Stimulated activated CD4-positive, alpha-beta T cell treated with anti-CD3 and anti-CD28 coated beads, Interleukin-1b, Interleukin-23, amount 100 ng/mL, for 4 hours (primary cell): ENCODE measurements at places on chromosomes 16 and 17.

GRCh38 chr17:80789356-80789902 is 202.2 kb upstream of the CHMP6 start:
- no peak for DNase-seq

DNA sequence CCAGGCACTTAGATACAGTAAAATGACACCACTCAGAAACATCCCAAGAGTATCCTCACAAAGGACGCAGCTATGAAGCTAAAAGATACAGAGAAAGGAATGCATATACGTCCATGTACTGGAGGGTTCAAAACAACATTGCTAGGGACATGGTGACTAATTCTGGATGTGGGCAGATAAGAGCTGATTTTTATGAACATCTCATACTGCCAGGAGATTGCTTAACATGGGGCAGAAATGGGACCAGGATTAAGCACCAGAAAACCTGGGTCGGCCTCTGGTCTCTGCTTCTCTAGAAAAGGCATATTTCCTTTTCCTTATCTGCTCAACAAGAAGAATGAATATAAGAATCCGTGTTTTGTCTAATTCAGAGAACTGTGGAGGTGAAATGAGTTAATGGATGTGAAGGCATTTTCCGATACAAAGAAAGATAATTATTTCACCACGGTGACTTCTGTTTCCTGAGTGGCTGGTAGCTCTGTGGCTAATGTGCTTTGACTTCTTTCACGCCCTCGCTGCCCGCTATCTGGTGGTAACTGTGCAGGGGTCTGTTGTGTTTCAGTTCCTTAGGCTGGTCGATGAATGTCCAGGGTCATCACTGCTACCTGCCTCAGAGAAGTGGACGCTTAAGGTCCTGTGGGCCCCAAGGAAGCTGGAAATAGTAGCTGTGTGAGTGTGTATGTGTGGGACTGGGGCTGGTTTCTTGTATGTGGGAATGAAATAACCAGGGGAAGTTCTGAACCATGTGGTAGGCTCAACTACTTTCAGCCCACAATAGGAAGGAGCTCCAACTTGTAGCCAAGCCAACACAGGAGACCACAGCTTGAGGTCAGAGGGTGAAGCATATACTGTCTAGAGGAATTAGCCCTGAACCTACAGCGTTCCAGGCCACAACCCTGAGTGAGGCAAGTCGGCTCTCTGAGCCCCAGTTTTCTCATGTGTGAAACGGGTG is 15.8 kb upstream of the CCL5 start:
- no peak for DNase-seq

DNA sequence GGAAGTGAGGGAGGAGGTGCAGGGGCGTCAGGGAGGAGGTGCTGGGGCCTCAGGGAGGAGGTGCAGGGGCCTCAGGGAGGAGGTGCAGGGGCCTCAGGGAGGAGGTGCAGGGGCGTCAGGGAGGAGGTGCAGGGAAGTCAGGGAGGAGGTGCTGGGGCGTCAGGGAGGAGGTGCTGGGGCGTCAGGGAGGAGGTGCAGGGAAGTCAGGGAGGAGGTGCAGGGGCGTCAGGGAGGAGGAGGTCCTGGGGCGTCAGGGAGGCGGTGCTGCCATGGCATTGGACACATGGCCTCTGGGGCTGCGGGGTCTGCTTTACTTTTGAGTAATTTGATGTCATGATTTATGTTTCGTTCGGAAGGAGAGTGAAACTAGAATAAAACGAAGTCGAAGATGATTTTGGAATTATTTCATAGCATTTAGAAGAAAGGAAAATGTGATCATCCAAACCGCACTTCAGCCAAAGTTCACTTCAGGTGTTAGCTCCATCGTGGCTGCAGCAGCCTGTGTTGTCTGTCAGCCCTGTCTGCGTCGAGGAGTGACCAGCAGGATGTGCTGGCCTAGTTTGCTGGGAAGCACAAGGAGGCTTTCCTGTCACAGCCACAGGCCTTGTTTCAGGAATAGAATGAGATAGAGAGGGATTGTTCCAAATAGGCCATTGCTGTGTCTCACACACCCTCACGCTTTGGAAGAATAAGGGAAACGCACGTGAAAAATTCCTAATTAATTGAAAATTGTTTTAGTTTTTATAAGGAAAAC is 42.8 kb downstream of the RAB11FIP3 start:
- no peak for DNase-seq

DNA sequence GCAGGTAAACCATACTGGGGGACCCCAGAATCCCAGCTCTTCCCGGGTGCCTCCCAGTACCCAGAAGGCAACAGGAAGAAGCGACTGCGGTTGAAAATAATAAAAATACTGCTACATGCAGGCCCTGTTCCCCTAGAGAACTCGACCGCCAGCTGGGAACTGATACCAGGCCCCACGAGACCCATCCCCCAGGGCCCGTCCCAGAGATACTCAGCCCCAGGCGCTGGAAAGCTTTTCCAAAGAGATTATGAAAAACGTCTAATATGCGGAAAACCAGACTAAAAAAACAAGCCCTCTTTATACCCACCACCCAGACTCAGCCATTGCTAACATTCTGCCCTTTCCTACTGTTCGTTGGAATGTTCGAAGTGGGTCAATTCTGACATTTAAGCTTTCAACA is 12.9 kb upstream of the MEAK7 start:
- no peak for DNase-seq

- no peak for DNase-seq
Measured at GRCh38 chr17:73071066-73071999, 21.2 kb downstream of the SLC39A11 start.

- no peak for DNase-seq
Measured at GRCh38 chr17:69478916-69479315, 64.4 kb downstream of the MAP2K6 start.

DNA sequence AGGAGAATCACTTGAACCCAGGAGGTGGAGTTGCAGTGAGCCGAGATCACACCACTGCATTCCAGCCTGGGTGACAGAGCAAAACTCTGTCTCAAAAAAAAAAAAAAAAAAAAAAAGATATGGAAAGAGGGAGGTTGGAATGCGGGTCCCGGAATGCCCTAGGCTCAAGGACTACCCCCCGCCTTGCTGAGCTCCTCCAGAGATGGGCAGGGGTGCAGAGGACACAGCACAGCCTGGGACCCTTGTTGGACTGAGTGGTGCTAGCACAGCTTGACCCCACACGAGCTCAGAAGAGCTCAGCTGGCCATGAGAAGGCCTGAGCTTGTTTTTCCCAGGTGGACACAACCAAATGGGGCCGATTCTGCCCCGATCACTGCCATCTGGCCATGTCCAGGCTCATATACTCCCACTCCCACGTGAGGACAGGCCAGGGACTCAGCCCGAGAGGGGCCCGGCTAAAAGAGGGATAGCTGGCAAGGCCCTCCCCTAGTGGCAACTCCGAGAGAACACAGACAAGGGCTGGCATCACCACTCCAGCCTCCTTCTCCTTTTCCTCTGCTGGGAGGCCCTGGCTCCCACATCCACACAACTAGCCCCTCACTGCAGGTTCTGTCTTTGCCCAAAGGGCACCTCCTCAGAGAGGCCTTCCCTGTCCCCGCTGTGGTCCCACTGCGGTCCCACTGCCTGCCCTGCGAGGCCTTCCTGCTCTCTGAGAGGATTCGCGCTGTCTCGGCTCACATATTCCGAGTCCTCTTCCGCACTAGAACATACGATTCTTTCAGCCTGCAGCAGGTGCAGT is 11.0 kb downstream of the SGCA start:
- DNase-seq = no peak

DNA sequence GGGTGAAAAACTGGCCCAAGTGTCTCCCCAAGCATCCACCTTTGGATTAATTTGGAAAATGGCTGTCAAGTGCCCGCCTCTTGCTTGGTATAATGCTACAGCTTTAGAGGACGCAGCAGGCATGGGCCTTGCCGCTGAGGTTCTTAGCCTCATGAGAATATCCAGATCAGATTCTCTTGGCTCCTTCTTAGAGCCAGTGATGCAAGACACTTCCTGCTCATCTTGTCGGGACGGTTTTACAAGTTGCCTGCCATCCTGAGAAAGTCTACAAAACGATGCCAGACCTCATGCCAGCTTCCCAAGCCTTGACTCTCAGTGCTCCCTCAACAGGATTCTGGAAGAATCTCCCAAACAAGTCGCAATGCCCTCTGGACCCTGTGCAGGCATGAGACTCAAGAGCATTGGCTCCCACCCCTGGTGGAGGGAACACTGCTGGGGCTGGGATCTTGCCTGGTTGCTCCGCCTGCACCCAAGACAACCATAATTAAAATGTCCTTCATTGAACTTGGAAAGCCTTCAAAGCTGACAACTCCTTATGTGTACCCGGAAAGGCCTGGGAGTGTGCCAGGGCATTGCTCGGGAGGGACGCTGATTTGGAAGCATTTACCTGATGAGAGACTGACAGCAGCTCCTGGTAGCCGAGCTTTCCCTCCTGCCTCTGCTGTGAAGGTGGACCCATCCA is 25.8 kb upstream of the STH start:
- no peak for DNase-seq

GRCh38 chr17:50575581-50576210 is 15.2 kb downstream of the CACNA1G start:
- DNase-seq = no peak

- no peak for DNase-seq
Measured at GRCh38 chr17:18981642-18982424, 22.7 kb downstream of the FAM83G start.

- DNase-seq = no peak
Measured at GRCh38 chr16:56877486-56878182, 12.6 kb downstream of the SLC12A3 start.

DNA sequence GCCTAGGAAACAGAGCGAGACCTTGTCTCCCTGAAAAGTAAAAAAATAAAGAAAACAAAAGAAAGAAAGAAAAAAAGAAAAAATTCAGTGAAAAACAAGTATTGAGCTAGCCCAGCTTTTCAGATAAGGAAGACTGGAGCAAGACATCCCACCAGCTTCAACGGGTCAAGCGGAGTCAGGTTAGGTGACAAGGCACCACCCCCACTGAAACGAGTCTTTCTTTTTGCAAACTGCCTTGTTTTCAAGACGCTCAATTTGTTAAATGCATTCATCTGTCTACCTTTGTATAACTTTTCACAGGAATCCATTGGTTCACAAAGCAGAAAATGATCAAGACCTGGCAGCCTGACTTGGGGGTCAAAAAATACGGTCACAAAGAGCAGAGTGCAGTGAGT is 10.7 kb upstream of the AXIN2 start:
- DNase-seq = no peak

DNA sequence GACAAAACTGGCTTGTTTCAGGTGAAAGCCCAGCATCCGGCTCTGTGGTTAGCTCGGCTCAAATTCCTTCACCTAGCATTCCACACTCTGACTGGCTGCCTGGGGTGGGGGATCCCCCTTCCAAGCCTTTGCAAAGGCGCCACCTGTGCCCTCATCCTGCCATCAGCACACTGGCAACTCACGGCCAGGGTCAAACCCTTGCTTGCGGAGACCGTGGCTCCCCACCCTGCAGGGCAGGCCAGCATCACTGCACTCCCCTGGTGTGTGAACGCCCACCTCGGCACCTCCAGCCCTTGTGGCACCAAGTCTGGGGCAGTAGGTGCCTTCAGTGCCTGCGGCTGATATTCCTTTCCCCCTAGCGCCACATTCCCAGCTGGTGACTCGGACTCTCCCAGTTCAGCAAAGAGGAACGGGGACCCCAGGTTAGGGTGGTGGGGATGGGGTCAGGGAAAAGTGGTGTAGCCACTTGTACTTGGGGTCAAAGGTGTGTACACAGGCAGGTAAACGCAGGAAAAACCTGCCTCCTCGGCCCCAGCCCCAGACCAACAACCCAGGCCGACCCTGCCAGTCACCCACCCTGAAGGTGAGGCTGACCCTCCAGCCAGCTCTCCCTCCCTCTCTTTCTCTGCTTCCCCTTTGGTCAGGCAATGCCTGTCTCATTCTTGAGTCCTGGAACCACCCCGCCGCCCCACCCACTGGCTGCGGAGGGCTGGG is 1.1 kb downstream of the FLII start:
- DNase-seq = peak; percentile 17

- DNase-seq = no peak
Measured at GRCh38 chr17:49003557-49004511, 6.6 kb downstream of the IGF2BP1 start.

GRCh38 chr16:66551348-66551759 is 1.0 kb upstream of the CKLF start:
- peak; percentile 23 for DNase-seq

- DNase-seq = no peak
Measured at GRCh38 chr17:57881783-57882351, 32.0 kb upstream of the MRPS23 start.

DNA sequence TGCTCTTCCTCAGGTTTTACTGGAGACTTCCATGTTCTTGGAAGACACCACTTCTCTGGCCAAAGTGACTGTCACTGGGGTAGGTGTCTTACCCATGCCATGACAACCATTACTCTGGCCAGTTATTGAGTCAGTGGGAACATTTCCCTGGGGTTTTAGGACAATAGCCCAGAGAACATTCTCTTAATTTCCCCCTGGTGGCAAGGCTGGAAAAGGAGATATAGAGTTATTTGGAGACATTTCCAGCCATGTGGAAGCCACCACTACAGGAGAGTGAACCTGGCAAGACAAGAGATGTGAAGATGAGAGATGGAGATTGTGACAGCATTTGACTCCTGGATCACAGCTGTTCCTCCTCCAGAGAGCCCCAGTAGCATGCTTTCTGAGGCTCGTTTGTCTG is 106.2 kb downstream of the CDK5R1 start:
- no peak for DNase-seq

GRCh38 chr16:79261481-79261940 is 339.0 kb downstream of the MAF start:
- DNase-seq = peak; percentile 34

DNA sequence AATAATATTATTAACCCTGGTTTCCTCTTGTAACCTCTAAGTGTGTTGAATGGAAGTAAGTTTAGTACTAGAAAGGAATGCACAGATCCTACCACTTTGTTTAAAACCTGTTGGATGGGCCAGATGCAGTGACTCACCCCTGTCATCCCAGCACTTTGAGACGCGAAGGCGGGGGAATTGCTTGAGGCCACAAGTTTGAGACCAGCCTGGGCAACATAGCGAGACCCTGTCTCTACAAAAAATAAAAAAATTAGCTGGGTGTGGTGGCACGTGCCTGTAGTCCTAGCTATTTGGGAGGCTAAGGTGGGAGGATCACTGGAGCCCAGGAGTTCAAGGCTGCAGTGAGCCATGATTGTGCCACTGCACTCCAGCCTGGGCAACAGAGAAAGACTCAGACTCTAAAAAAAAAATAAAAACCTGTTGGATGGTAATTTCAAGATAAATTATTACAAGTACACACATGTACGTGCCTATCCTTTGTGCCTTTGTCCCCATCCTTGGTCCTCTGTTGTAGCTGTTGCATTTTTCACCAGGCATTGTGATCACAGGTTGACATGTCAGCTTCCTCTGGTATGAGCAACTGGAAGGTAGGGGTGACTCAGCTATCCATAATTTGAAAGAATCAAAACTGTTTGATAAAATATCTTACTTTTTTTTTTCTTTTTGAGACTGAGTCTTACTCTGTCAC is 30.7 kb upstream of the METTL9 start:
- DNase-seq = no peak

- DNase-seq = peak; percentile 15
Measured at GRCh38 chr17:82985973-82986372, 93.4 kb upstream of the METRNL start.

DNA sequence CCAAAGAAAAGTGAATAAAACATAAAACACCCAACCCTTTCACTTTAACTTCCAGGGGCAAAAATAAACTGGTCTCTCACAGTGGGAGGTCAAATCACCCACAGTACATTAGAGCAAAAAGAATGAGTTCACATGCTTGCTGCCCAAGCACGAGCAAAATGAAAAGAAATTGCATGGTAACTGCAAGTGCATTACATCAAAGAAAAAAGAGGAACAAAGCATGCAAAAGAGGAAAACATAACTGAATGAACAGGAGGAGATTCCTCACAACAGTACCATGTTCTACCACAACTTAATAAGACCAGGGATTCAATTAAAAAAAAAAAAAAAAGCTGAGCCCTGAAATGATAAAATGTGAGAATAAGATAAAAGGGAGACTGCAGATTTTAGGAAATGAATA is 12.3 kb downstream of the DNAH2 start:
- DNase-seq = no peak

GRCh38 chr16:56848029-56848936 is 16.7 kb upstream of the SLC12A3 start:
- DNase-seq = no peak
